Stimulated activated CD4-positive, alpha-beta T cell treated with anti-CD3 and anti-CD28 coated beads, Interleukin-15, amount 100 ng/mL, for 48 hours (primary cell): ENCODE measurements at places on chromosomes 6 and 20.

DNA sequence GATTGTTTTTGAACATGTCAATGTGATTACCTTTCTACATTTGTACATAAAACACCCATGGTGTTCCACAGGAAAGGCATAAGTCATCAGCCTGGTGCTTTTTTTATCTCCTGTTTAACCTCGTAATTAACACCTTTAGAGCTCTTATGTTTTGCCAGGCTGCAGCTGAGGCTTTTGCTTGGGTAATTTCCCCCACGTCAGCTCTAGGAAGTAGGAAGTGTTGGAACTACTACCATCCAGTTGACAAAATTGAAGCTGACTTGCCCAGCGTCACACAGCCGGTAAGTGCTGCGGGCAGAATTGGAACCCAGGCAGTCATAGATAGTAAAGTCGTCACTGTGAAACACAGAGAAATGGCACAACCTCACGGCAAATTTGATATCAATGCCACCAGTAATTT, 86.6 kb upstream of the BMP2 start:
- no peak for DNase-seq

DNA sequence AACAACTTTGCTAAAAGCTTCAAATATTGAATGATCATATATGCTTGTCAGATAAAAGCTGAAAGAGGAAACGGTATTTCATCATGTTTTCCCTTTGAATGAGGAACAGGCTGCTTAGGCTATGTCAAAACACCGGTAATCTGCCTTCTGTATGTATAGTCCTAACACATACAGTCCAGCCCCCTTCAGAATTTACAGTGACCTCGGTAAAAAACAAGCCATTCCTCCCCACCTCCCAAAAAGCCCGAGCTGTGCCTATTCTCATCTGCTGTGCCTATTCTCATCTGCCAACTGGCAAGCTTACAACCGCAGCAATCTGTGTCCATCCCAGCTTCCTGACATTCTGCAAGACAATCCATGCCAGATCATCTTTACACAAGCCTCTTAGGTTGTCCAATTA, 26.8 kb upstream of the UBE2J1 start:
- DNase-seq = no peak

GRCh38 chr20:20251836-20252235, 116.1 kb upstream of the INSM1 start:
- DNase-seq = no peak

DNA sequence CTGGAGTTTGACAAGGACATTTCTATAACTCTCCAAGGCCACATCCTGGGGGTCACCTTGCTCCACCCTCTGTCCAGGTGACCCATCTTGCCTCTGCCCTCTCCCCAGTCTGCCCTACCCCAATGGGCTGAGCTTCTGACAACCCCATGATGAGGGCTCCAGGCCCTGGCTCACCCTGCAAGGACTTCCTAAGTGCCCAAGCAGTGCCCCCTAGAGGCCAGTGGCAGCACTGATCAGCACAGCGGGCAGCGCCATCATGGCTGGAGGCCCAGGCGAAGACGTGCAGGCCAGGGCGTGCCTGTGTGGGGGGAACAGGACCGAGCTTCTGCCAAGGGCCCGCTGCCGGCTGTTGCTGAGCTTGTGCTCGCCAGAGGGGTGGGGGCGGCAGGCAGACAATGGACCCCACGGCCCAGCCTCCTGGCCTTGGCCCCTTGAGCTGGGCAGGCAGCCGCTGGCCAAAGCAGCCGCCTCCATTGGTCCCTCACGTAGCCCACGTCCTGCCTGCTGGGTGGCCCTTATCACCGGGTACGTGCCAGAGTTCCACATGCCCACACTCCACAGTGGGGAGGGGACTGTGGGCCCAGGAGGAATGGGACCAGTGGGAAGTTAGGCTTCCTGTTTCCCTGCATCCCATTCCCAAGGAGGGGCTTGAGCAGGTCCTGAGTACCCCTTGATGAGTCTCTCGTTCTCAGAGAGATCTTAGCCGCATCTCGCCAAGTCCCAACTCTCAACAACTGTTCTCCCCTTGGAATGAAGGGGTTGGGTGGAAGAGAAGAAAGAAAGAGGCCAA, 64.3 kb downstream of the MRPL14 start:
- peak; percentile 34 for DNase-seq

DNA sequence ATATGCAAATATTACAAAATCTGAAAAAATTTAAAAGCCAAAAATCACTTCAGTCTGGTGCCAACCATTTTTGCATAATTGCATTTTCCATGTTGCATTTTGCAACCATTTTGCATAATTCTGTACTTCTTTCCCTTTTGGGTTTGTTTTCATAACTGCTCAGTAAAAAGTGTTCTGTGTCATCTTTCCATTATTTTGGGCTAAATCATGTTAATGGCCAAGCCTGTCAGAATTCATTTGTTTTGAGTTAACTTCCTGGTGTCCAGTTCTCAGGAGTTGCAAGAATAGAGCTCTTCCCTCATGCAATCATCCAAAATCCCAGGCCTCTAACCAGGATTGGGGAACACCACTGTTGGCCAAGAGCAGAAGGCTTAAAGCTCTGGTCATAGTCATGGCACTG, 133.6 kb downstream of the MTHFD1L start:
- no peak for DNase-seq

DNA sequence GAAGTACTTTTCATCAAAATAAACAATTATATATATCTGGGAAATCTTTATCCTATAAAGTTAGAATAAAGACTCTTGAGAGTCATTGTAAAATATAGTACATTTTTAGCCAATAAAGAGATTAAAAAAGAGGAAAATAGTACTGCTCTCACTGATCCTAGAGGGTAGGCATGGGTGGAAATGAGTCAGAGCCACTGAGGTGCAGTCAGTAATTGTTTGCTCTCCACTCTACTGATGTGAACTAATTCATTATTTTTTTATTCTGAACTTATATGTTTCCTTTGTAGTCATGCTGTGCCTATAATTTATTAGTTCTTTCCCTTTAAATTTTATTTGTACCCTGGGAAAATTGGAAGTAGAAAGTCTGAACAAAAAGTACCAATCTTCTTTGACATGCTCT, 1359.4 kb upstream of the GJE1 start:
- no peak for DNase-seq

- no peak for DNase-seq
Measured at GRCh38 chr20:11651647-11652046, 266.0 kb upstream of the BTBD3 start.

GRCh38 chr6:68094070-68094469, 541.0 kb upstream of the ADGRB3 start:
- DNase-seq = no peak

DNA sequence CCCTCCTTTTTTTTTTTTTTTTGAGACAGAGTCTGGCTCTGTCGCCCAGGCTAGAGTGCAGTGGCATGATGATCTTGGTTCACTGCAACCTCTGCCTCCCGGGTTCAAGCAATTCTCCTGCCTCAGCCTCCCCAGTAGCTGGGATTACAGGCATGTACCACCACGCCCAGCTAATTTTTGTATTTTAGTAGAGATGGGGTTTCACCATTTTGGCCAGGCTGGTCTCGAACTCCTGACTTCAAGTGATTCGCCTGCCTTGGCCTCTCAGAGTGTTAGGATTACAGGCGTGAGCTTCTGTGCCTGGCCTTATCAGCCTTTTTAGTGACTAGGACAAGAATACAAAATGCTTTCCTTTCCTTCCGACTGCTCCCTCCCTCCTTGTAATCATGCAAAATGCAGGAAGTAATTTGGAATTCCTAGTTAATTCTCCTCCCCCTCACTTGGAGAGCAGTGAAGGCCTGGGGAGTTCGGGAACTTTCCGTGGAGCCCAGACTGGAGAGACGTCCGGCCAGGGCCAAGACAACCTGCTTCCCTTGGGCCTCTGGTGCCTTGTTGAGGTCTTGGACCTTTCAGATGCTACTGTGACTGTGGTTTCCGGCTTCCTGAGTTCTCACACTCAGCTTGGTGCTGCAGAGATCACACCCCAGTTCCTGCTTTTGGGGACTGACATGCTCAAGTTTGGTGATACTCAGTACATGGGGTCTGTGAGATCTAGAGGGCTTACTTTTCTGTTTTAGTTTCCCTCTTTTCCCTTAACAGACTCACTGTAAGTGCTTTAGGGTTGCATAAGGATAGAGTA, 3.9 kb upstream of the PHF20 start:
- DNase-seq = peak; percentile 26

- DNase-seq = no peak
Measured at GRCh38 chr6:123638865-123639264, 2.1 kb upstream of the TRDN start.

- no peak for DNase-seq
Measured at GRCh38 chr6:102582569-102582968, 1189.1 kb downstream of the GRIK2 start.

DNA sequence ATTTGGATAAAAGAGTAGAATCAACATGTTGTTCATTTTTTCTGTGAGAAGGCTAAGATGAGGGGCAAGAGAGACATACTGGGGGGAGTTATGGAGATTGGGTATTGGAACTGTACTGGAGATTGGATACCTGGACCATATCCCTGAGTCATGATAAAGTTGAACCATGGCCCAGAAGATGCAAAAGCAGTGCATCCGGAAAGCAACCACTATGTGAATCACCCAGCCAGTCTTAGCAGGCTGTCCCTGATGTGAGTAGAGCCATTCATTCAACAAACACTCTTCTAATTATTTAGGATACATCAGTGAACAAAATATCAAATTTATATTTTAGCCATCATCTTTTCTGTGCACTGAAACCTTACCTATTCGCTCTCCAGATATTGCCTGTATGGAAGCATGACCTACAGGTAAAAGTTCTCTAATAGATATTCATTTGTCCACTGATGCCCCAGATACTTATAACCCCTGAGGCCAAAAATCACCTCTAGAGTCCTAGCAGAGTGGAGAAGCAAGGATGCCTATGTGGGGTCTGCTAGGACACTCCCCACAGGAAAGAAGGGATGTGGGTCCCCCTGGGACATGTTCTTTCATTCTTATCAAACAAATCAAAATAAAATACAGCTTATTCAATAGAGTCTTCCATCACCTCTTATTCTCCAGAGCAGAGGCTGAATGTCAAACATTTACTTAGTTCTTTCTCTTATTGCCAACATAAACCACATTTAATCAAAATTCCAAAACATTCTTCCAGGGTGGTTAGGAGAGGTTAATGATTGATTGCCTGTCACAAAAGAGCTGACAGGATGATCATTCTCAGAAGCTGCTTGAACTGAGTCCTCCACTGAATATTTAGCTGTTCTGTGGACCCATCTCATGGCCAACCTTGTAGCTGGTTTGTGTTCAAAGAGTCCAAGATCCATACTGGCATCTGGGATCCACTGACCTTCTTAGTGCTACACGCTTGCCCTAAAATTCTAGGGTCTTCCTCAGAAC, 37.0 kb upstream of the PKHD1 start:
- no peak for DNase-seq

DNA sequence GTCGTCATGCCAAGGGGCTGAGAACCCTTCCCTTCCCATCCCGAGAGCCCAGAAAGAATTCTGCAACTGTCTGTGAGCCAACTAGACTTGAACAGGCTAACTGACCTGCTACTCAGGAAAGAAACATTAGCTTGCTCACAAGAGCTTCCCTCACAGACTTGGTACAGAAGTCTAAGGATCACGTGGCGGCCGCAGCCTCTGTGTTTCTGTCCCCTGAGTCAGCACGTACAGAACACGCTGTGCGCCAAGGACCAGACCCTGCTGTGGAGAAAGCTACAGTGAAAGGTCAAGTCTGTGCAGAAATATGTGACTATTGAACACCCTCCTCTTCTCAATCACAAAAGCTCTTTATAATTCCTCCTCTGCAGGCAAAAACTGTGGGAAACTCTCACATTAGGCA, 151.3 kb upstream of the QKI start:
- DNase-seq = no peak

DNA sequence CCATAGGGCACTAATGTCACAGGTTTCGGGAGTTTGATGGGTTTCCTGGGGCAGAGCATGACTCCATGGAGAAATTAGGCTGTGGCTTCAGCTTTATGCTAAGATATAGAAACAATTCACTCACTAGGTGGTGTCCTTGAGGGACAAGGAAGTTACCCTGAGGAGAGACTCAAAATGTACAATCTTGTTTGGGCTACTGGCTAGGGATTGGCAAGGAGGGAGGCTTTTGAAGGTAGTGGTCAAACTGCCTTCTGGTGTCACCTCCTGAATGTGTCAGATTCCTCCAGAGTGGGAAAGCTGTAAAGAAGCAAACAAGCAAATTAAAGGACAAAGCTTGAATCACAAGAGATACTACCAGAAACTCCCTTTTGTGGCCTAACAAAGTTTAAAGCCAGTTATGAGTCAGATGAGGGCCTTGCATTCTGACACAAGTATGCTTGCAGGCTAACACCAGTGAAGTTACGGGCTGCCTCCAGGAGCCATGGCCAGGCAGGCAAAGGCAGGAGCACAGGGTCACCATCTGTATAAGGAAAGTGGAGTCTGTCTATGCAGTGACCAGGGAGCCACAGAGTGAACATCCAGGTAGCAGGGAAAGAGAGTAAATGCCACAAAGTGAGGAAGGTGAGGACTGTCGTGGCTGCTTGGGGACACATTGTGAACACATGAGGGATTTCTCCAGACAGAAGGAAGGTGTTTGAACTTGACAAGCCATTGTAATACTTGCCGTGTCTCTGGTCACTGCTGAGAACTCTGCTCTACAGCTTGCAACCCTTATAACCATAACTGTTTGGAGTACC, 107.7 kb upstream of the DTNBP1 start:
- DNase-seq = no peak

DNA sequence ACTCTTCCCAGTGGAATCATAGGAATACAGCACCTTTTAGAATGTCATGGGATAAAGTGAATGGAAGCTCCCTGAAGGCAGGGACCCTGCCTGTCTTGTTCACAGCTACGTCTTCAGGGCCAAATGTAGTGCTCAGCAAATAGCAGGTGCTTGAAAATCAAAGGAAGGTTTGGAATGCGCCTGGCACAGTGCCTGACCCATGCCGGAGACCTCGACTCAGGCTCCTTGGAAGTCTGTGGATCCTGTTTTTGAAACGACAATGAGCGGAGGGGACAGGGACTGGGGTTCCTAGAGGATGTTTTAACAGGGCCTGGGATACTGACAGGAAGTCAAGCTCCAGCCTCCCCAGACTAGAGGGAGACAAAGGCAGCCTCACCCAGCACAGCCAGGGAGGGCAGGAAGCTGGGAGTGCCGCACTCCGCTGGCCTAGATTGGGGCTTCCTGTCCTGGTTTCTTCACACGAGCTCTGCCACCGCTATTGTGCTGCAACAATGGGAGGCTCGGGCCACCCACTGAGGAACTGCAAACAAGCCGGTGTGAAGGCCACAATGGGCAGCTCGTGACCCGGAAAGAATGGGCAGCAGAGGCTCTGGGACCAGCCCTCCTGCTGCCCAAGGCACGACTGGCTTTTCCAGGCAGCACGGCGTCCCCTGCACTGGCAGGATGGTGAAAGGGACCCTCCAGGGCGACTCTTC, 76.7 kb downstream of the PREX1 start:
- no peak for DNase-seq

- no peak for DNase-seq
Measured at GRCh38 chr6:28693033-28693750, 167.5 kb downstream of the GPX5 start.

DNA sequence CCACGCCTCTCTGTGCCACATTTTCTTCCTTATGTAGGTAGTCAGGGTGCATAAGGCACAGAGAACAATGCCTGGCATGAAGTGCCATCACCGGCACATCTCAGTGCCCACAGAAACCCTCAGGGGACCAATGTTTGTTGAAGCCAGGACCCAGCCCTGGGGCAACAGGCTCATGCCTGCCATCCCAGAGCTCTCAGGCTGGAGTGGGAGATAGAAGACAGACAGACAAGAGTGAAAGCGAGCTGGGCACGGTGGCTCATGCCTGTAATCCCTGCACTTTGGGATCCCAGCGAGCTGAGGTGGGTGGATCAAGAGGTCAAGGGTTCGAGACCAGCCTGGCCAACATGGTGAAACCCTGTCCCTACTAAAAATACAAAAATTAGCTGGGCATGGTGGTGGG, 13.5 kb downstream of the EFCAB8 start:
- no peak for DNase-seq

GRCh38 chr6:7921632-7922092, 11.1 kb upstream of the TXNDC5 start:
- no peak for DNase-seq
